Keratinocyte (primary cell): ENCODE measurements at places on chromosomes 4 and X. TPM values are rescaled to one million over a fixed set of nuclear protein-coding genes. Genes with fewer than 3 reads are reported as not detected.

TBC1D8B gene
- 3.3 to 5.4 TPM (median 4.2 TPM) in 3 replicates for polyA plus RNA-seq

PNCK gene
- 0.05 to 0.37 TPM (median 0.24 TPM) in 3 replicates for polyA plus RNA-seq

DNA sequence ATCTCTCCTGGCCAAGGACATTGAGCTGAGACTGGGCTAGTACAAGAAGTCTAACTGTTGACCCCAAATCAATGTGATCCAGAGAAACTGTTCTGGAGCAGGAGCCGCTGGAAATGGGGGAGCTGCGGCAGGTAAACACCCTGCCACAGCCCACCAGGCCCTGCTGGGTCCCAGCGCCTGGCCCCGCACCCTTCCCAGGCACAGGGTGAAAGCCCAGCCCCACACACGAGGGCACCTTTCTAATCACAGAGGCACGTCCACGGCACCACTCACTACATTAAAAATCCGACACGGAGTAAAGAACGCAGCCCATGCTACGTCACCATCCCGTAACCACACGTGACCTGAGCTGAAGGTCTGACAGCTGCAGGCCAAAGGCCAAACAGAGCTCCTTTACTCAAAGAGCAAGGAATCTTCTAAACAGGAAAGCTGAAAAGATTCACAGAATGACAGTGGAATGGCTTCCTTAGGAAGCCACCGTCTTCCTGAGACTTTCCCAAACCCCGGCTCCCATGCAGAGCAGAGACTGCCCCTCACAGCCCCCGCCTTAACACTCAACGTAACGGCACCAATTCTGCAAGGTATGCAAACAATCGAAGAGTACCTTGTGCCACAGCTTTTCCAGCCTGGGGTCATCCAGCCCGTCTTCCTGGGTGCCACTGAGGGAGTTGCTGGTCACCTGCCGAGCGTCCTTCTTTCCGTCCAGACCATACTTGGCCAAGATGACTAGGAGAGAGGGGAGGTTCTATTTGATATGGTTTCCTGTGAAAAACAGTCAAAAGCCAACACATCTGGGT, 12.6 kb downstream of the LRPAP1 start:
- H3K27me3 ChIP-seq: no peaks in the 10 kb centered on the region
- no peak overlapping the region for H3K4me3 ChIP-seq
- H3K4me1 ChIP-seq: no peaks in the 10 kb centered on the region
- no peak for DNase-seq

DNA sequence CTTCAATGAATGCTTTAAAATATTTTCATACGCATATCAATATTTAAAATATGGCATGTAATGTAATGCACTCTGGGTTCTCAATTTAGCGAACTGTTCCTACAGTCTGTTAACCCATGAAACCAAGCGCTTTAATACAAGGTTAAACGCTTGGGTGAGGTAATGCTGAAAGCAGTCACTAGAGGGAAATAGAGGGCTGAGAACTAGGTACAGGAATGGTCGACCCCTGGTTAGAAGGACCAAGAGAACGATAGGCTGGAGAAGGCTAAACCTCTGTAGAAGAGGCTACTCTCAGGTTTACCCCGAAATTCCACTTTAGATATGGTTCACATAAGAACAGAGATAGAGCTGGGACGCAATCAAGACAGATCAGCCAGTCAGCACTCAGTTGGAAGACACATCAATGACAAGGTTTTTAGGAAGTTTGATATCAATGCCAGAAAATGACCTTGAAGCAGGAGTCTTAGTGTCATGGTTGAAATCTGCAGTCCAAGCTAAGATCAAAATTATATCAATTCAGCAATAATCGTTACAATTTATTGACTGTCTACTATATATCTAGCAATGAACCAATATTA, 26.9 kb downstream of the ARSJ start:
- H3K36me3 ChIP-seq: no peaks in the 10 kb centered on the region
- no peaks in the 10 kb centered on the region for H3K27me3 ChIP-seq
- DNase-seq: no peak
- H3K4me1 ChIP-seq: peaks cover 4% of the 10 kb centered on the region
- H3K27ac ChIP-seq: no peak overlapping the region
- no peak overlapping the region for H3K4me3 ChIP-seq

- no peak overlapping the region for H3K4me3 ChIP-seq
- peaks cover 34% of the 10 kb centered on the region for H3K4me1 ChIP-seq
- DNase-seq: no peak
- no peaks in the 10 kb centered on the region for H3K36me3 ChIP-seq
- H3K27ac ChIP-seq: peak overlapping the region; percentile 72
- H3K27me3 ChIP-seq: no peaks in the 10 kb centered on the region
Measured at GRCh38 chr4:38308728-38309311, 348.6 kb downstream of the PTTG2 start.

DNA sequence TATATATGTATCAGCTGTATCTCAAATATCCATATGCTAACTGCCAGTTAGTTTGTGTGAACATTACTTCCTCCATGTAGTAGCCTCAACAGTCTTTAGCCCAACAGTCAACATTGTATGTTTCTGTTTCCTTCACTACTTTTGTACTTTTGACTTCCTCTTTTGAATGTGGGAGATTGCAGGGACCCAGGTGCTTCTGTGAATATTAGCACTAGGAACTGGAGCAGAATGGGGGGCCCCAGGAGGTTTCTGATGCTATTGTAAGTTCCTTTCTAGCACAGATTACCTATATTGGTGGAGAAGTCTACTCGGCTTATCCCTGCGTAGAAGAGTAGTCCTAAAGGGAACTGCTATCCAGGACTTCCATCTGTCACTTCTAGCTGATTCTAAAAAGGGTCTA, 2.3 kb downstream of the PLAC8 start:
- peaks cover 25% of the 10 kb centered on the region for H3K4me1 ChIP-seq
- DNase-seq: no peak
- H3K27me3 ChIP-seq: no peaks in the 10 kb centered on the region
- no peak overlapping the region for H3K4me3 ChIP-seq
- H3K27ac ChIP-seq: no peak overlapping the region

- no peaks in the 10 kb centered on the region for H3K36me3 ChIP-seq
- H3K4me3 ChIP-seq: no peak overlapping the region
- no peak for DNase-seq
- no peaks in the 10 kb centered on the region for H3K4me1 ChIP-seq
- H3K27me3 ChIP-seq: no peaks in the 10 kb centered on the region
Measured at GRCh38 chr4:128658214-128658631, 151.3 kb upstream of the JADE1 start.

DNA sequence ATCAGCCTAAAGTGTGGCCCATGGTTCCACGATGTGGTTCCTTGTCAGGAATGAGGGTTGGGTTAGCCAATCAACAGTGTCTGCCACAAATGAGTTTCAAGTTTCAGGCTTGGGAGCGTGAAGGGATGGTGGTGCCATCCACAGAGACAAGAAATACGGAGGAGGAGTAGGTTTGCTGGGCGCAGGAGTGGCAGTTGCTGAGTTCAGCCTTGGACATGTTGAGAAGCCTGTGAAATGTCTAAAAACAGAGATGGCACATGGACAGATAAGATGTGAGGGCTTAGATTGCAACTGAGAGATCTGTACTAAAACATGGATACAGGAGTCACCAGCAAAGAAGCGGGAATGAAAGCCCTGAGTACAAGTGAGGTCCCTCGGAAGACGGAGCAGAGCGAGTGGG, 481.0 kb downstream of the BCOR start:
- H3K4me3 ChIP-seq: no peak overlapping the region
- no peak overlapping the region for H3K27ac ChIP-seq
- H3K36me3 ChIP-seq: no peaks in the 10 kb centered on the region
